RCC 7860 (cell line): ENCODE measurements at places on chromosomes 2 and 18.

- peak; percentile 71 for DNase-seq
These were observed 146.2 kb upstream of the LYPD1 start for GRCh38 chr2:132816234-132816633.

GRCh38 chr18:45712061-45712460 lies 11.9 kb upstream of the SLC14A1 start:
- DNase-seq = no peak

DNA sequence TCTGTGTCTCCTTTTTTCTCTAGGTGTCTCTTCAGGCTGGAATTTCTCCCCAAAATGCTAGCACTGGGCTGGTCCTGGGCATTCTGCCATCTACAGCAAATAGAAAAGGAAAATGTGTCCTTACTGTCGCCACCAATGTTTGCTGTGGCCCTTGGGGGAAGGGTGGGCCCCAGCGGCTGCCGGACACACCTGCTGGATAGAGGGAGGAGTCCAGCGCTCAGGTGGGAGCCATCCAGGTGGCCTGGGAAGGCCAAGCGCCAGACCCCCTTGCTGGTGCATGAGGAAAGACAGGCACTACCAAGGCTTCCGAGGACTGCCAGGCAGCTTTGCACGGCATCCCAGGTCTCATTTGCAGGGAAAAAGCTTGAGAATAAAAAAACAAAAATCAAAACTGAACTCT lies 147.7 kb upstream of the GATA6 start:
- no peak for DNase-seq

GRCh38 chr2:183179156-183179555 lies 54.9 kb downstream of the NUP35 start:
- DNase-seq = peak; percentile 42

DNA sequence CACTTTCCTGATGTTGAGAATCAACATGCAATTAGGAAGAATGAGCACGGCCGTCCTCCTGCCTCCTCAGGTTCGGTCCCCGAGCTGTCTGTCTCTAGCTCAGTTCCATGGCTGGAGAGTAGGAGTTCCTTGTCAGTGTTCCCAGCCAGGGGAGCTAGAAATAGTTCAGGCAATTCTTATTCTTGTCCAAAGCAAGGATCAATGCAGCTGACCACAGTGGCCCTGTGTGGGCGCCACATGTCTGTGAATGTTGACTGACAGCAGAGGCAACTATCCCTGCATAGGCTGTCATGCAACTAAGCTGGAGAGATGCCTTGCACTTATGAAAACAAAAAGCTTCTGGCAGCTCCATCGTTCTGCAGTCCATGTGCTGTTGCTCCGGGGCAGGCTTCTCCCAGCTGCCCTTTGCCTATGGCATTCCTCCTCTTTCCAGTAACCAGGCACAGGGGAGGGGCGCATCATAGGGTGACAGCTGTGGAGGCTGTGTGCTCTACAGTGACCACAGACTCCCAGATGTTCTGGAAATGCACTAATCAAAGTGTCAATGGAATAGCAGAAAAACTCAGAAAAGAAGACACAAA lies 58.7 kb downstream of the PDCL3 start:
- DNase-seq = no peak

DNA sequence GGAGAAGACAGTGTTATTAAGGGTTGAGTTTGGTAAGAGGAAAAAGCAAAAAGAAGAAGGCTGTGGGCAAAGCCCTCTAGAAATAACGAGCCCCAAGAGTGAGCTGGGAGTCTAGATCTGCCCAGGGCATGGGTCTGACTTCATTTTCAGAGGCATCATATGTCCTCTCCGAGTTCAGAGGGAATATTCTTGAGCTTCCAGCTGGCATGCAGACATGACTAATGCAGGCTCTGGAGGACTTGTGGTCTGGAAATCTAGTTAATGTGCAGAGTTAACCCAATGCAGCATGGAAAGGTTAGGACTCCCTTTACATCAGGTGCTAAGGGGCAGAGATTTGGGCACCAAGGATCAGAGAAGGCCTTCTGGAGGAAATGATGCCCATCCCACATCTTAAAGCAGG lies 7.3 kb downstream of the ACMSD start:
- peak; percentile 86 for DNase-seq

DNA sequence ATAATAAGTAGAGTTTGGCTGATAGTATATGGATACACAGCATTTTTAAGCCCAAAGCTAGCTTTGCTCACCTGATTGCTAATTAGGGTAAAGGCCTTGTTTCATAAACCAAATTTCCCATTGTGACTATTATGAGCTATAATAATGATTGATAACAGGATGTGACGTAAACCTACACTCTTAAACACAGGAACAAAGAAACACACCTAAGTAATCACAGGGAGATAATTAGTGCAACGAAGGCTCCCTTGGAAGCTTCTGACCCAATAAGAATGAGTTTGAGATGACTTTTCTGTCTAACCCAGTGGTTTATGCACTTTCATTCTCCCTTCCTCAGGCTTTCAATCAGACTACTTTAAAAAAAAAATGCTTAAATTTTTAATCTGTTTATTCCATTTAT lies 683.2 kb downstream of the SATB2 start:
- DNase-seq = no peak

GRCh38 chr18:80148326-80149199 lies 39.5 kb downstream of the ADNP2 start:
- no peak for DNase-seq
